ENCODE measurements at places on chromosomes 6 and 20.

- peak; percentile 47 for DNase-seq
These were observed 71.5 kb downstream of the HFE start for GRCh38 chr6:26158581-26159356.

GRCh38 chr6:138194287-138194686 is 24.0 kb downstream of the PBOV1 start:
- no peak for DNase-seq

- DNase-seq: no peak
These were observed 165.0 kb downstream of the SMOC2 start for GRCh38 chr6:168605964-168606363.

DNA sequence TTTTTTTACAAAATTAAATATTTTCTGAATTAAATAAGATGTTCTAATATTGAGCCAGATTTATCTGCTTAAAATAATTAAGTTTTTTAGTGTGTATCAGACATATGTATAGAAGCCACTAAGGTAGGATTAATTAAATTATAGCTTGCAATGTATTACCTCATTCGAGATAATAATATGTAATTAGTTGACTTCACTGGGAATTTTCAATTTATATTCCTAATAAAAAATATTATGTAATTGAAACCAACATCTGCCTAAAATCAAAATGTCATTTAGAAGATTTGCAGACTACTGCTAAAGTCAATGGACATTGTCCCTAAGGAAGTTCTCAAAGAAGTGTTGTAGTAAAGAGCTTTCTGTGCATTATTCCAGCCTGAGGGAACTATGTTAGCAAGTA is 254.7 kb downstream of the EYS start:
- DNase-seq: no peak

DNA sequence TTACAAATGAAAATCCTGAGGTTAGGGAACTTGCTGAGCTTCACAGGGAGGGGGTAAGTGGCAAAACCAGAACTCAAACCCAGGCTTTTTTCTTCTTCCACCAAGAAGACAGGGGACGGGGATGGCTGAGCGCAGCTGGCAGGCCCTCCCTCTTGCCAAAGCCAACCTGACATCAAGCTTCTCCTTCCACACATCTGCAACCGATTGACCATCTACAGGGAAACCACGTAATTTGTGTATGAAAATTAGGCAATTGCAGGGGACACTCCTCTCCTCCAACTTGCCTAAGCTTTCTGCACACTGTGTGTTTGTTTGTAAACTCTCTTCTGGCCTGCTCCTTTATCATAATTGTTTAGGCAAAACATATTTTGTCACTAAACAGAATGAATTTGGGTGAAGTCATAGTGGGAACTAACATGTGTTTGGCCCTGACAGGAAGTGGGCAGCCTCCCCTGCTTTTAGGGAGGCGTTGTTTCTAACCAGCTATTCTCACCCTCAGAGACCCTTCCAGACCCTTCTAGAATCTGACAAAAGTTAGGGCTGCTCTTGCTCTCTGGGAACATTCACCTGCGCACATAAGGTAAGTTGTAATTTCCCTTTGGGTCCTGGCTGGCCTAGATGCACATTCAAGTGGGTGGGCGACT is 18.9 kb downstream of the ZNF831 start:
- no peak for DNase-seq

DNA sequence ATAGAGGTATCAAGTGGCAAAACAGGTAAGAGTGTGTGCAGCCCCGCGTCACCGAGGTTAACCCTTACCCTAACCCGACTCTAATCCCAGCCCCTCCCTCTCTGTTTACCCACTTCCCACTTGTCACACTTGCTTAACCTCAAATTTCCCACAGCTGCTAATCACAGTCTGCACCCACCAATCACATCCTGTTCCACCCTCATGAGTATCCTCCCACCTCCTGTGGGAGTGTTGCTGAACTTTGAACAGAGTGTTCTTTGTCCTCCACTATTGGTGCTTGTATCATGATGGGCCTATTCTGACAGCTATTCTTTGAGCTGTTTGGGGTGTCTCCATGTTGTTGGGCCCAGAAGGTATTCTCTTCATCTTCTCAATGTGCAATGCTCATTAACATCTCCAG is 487.8 kb downstream of the PTPRT start:
- no peak for DNase-seq

GRCh38 chr20:11935212-11936154 is 17.8 kb downstream of the BTBD3 start:
- no peak for DNase-seq

GRCh38 chr6:124022641-124023040 is 219.0 kb downstream of the NKAIN2 start:
- no peak for DNase-seq

GRCh38 chr20:58971429-58971828 is 9.6 kb upstream of the NELFCD start:
- no peak for DNase-seq

DNA sequence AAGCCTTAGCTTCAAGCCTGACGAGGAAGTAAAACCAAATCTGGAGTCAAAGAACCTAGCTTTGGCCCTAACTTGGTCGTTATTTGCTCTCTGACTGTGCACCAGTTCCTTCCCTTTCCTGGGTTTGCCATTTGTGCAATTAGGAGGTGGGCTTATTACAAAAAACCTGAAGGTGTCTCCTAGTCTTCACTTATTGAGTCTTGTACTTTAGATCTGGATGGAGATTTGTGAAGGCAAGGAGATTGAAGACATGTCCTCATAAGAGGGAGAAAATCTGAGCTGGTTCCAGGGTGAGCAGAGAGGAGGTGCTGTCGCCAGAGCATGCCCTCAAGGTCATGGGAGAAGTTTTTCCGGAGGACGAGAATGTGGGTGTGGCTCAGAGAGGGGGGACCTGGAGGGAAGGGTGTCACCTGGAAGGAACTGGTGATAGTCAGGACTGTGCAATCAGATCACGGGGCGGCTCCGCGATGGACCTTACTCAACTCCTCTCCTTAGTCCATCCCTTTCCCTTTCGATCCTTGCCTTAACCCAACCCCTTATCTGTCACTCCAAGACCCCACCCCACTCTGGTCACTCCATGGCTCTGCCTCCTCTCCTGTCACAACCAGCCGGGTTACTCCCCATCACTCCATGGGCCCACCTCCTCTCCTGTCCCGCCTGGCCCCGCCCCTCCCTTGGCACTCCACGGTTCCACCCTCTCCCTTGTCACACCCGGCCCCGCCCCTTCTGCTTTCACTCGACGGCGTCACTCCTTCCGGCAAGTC is 588 bp upstream of the ACSS2 start:
- no peak for DNase-seq

GRCh38 chr6:142913511-142914047 is 31.4 kb downstream of the HIVEP2 start:
- no peak for DNase-seq

DNA sequence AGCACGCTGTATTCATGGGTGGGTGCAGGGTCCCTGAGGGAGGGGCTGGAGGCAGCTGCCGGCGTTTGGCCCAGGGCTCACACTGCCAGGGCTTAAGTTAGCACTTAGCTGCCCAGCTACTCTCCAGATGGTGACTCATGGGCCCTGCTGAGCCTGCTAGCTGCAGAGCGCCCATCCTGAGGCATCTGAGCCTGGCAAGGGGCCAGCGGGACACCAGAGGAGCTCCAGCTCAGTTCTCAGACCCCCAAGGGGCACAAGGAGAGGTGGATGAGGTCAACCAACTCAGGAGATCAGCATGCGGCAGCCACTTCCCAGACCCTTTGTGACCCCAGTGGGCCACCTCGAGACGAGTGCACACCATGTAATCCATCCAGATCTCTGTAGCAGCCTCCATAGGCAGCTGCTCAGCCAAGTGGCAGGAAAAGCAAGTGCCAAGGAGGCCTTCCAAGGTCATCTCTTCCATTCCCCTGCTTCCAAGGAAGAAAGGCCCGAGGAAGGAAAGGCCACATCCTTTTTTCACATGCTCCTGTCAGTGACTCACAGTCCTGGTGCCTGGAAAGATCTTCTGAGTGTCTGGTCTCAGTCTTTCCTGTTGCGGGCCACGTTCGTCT is 35.3 kb downstream of the FOXP4 start:
- DNase-seq: peak; percentile 85

DNA sequence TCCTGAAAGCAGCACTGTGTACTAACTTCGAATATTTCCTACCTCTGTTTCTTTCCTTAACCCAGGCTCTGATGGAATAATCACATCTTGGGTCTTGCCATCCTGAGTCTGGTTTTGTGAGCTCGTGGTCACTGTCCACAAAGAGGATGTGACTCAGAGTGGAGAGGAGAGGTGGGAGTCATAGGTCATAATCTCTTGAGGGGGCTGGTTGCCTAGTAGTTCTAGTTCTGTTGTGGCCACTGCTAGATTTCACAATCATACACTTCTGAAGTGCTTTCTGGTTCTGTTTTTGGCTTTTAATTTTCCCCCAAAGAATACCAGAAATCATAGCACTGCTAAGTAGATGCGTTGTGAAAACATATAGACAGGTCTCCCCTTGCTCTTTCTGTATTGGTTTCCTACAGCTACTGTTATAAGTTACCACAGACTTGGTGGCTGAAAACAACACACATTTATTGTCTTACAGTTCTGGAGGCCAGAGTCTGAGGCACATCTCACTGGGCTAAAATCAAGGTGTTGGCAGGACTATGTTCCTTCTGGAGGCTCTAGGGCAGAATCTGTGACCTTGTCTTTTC is 102.8 kb downstream of the NRSN1 start:
- DNase-seq: peak; percentile 18

DNA sequence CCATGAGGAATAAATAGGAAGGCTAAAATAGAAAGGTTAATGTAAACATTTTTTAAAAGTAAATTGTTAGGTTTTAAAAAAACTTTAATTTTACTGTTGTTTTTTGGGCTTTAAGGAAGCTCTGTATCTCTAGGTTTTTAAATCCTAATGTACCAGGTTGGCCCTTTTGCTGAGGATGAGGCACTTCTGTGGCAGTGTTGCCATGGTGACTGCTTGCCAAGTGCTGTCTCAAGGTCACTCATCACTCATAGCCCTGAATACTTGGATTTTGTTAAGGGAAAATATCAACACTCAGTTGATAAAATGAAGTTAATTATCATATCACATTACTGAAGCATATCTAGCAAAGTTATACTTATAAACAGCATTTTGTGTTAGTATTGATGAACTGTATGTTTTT is 50.2 kb downstream of the NCOA3 start:
- no peak for DNase-seq

- no peak for DNase-seq
These were observed 39.5 kb upstream of the SDHAF4 start for GRCh38 chr6:70527071-70527737.

- DNase-seq: no peak
These were observed 7.4 kb upstream of the LAMP5 start for GRCh38 chr20:9506964-9507369.

Measured in GM03348 (cell line).